Activated CD8-positive, alpha-beta memory T cell treated with anti-CD3 and anti-CD28 coated beads, Interleukin-2, amount 10 ng/mL, durations not matched to agents 7 days and 5 days (primary cell): ENCODE measurements at places on chromosomes 1 and 21.

DNA sequence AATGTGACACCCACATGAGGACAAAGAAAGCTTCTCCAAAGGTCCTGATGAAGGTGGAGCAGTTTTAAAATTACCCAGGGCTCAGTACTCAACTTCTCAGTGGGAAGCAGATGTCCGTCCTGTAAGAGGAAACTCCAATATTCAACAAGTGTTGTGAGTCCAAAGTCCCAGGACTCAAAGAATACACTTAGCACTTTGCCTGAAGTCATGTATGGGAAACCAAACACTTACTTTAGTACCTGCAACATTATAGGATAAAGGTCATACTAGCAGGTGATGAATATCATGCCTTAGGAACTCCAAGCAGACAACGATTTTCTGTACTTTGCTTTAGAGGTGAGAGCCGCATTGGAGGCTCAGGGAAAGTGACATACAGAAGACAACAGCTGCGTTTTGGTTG is 37.2 kb upstream of the ST6GALNAC3 start:
- no peak for DNase-seq

- no peak for DNase-seq
Observed at GRCh38 chr1:240833075-240833474, 221.1 kb upstream of the GREM2 start.

- DNase-seq, result no peak
Observed at GRCh38 chr1:229278120-229278741, 7.3 kb downstream of the RAB4A start.

GRCh38 chr1:53116307-53116810 is 26.1 kb downstream of the SLC1A7 start:
- DNase-seq, result no peak

DNA sequence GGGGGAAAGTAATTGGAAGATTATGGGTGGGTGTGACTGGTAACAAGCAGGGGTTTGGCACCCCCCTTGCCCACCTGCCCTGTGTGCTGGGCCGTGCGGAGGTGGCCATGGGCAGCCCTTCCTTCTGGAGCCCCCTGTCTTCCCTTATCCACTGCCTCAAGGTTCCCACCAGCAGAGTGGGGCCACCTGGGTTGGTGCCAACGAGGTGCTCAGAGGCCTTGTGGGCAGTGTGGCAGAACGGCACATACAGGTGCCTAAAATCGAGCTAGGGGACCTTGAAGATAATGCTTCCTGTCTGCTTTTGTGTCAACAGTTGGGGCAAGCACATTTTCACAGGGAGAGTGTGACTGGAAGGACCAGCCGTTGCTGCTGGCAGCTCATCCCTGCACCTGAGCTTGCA is 161.8 kb downstream of the PCBP3 start:
- no peak for DNase-seq

GRCh38 chr1:244653439-244654107 is 647 bp downstream of the DESI2 start:
- DNase-seq, result no peak

- no peak for DNase-seq
Observed at GRCh38 chr1:29972421-29973053, 736.2 kb downstream of the PTPRU start.

- no peak for DNase-seq
Observed at GRCh38 chr1:162541619-162542141, 19.8 kb upstream of the UAP1 start.

DNA sequence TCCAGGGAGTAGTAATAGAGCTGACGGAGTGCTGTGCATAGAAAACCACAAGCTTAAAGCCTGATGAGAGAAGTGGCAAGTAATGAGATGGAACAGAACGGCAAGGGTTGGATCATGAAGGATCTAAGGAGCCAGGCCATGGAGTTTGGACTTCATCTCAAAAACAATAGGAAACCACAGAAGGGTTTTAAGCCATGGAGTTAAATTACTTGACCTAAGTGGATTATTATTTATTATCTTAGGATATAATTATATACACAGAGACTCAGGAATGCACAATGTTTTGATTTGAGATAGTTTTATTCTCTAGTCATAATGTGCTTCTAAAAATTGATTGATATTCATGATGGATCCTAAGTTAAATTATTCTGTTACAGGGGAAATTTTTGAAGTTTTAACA is 242.4 kb downstream of the PLPP3 start:
- no peak for DNase-seq

- no peak for DNase-seq
Observed at GRCh38 chr1:9881838-9882249, 28.2 kb downstream of the CTNNBIP1 start.
